ENCODE measurements at places on chromosomes 12 and 14.

- DNase-seq = no peak
Observed at GRCh38 chr12:46450279-46450748, 77.7 kb upstream of the SLC38A2 start.

DNA sequence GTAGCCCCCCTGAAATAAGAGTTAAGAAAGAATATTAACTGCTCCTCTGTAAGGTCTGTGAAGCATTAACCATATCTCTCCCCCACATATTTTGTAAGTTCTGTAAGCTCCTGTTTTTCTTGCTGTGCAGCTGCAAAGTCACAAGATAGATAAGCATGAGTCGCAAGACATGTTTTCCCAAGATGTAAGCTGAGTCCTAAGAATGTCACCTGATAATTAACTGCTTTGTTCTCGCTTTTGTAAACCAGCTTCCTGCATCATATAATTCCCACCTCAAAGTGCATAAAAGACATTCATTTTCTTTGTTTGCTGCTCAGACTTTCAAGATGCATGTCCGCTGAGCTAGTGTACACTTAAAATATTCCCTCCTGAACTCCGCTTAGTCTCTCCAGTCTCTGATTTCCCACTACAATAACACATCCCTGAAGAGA, 27.0 kb upstream of the PHC1 start:
- DNase-seq = peak; percentile 16

- peak; percentile 76 for DNase-seq
Observed at GRCh38 chr12:89135976-89136634, 216.2 kb downstream of the DUSP6 start.

DNA sequence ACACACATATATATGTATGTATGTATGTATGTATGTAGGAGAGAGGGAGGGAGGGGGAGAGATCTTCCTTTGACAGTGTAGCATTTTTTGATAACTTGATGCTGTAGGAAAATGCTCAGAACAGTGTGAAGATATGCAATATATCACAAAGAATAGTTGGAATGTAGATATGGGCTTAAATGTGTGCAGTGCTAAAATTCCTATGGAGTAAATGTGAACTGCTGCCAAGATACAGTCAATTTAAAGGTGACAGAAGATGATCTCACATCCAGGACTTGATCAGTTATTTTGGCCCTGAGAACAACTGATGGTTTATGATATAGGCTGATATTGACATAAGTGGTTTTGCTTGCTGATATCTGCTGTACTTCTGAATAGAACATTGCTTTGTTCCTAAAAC, 84.2 kb downstream of the DAAM1 start:
- no peak for DNase-seq

- no peak for DNase-seq
Observed at GRCh38 chr12:93116632-93117031, 187.5 kb upstream of the EEA1 start.

DNA sequence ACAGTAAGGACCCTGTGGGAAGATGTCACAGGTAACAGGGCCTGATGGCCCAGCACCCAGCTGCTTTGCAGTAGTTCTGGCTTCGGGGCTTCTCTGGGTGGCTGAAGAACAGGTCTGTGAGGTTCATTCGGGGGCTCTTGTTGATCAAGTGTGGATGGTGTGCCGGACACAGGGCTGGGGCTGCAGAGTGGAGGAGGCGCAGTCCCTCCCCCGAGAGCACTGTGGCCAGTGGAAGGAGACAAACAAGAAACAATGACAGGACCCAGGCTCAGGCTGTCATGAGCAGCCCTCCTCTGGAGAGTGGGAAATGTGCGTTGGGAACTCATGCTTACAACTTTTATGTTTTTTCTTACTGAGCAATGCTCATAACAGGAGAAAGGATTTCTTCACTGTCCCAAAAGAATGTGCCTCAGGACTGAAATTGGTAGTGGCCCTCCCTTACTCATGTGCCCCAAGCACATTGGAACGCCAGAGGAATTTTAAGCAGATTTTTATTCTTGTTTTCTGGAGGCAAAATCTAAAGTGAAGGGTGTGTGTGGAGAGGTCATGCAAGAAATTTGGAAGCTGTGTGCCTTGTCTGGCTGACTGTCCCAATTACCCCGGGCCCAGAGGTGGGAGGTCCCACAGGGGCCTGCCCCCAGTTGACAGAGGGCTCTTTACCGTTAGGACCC, 233.8 kb downstream of the CACNA1C start:
- DNase-seq = peak; percentile 74

DNA sequence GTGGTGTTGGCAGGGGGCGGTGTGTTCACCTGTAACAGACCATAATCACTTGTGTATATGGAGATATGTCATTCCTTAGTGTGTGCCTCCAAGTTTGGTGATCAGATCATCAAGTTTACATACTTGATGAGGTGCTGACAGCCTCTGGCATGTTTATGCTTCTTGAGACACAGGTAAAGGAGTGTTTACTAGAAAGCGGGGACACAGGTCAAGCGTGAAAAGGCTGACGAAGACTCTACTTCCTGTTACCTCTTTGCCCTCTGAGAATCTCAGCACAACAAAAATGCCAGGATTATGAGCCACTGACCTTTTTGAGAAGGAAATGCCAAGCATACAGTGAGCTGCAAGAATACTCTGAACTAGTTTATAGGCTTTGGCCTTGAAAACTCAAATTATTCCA, 29.6 kb downstream of the PRDM4 start:
- no peak for DNase-seq

DNA sequence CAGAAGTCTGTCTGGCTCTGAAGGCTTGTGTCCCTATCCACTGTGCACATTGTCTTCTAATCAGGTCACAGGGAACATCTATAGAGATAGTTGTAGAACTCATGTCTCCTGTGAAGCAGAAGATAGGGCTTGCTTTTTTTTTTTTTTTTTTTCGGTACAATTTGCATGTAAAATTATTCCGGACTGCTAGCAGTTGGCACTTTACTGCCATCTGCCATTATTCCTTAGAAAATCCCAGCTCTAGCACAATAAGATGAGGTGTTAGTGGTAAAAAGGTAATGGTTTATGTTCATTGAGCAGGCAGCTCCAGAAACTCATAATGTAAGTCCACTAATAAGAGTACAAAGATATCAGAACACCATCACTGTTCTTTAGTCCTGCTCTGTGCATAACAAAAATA, 8.7 kb downstream of the MYRFL start:
- no peak for DNase-seq

DNA sequence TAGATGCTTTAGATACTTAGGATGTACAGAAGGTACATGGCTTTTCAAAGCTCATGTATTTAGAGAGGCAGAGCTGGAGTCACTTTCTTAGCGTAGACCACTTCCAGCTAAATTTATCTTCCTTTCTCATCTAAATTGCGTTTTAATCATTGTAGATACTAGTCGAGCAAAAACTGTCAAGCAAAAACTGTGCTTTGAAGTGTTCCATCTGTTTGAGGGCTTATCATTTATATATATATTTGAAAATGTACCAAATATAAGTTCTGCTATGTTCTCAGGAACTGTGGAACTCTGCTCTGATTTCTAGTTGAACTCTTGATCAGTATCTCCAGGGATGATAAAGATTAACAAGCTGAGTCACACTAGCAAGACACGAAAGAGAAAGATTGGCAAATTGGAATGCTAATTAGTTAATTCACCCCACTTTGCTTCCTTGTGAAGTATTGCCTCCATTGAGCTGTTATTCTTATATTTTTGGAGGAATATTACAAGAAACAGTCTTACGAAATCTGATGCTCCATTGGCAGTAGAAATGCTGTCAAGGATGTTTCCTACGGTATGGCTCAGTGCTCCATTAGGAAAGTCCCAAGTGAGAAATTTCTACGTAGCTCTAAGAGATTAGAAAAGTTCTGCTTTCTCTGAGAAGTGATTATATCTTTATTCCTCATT, 310.7 kb downstream of the AEBP2 start:
- peak; percentile 52 for DNase-seq

DNA sequence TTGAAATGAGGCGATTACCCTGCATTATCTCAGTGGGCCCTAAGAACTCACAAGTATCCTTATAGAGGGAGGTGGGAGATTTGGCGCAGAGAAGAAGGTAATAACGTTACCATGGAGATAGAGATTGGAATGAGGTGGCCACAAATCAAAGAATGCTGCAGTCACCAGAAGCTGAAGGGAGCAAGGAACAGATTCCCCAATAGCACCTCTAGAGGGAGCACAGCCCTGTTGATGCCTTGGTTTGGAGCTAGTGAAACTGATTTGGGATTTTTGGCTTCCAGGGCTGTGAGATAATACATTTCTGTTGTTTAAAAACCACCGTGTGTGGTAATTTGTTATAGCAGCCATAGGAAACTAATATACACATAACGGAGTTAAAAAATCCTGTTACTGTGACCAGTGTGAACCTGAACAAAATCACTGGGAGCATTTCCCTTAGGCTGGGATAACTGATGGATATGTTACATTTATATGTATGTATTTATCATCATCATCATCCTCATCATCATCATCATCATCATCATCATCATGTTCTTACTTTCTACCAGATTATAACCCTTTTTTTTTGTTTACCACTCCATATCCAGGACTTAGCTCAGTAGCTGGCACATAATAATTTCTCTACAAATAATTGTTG, 100.3 kb downstream of the LIN7A start:
- DNase-seq = peak; percentile 76

GRCh38 chr12:11624116-11624515, 25.4 kb upstream of the ETV6 start:
- DNase-seq = no peak

GRCh38 chr12:85394809-85395208, 114.8 kb downstream of the ALX1 start:
- no peak for DNase-seq

DNA sequence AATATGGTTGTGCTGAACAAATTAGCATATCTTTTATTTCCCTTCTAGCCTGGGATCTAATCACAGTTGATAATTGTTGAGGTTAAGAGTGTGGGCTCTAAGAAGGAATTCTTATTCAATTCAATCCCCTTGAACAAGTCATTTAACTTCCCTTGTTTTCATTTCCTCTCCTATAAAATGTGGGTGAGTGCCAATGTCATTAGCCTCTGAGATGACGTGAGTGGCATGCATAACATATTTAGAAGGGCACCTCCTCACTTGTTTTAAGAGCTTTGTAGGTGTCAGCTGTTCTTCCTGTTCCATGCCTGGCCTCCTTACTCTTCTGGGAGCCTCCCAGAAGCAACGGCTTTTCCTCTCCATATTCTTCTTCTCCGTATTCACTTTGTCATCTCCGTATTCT, 155.4 kb upstream of the NEDD1 start:
- DNase-seq = no peak

GRCh38 chr12:120159509-120160237, 34.8 kb downstream of the GCN1 start:
- DNase-seq = no peak

- DNase-seq = peak; percentile 57
Observed at GRCh38 chr12:84757978-84758377, 154.6 kb downstream of the SLC6A15 start.

DNA sequence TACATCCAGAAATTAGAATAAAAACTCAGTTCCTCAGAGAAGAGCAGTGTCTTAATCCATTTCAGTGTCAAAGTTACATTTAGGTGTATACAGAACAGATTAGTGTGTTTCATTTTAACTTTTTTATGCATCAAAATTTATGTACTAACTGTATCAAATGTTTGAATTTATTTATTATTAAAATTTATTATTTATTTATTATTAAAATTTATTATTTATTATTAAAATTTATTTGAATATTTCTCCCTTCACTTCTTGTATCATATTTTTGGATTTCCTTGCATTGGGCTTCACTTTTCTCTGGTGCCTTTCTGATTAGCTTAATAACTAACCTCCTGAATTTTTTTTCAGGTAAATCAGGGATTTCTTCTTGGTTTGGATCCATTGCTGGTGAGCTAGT, 2.3 kb upstream of the TAS2R14 start:
- no peak for DNase-seq

DNA sequence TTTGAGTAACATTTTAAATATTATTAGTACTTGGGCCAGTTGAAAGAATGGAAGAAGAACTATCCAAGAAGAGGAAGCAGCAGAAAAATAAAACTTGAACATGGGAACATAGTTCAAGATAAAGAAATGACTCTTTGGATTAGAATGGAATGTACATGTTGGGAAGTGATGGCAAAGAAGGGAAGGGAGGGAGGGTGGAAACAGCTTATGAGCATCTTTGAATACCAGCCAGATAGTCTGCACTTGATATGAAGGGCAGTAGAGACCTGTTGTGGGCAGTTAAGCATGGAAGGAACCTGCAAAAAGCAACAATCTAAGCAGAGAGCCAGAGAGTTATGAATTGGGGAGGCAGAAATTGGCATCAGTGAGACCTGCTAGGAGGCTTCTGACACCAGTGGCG, 10.0 kb upstream of the IL22 start:
- peak; percentile 85 for DNase-seq

- no peak for DNase-seq
Observed at GRCh38 chr14:65833267-65833880, 420.8 kb downstream of the FUT8 start.

GRCh38 chr12:106582249-106582591, 584 bp upstream of the RFX4 start:
- no peak for DNase-seq

DNA sequence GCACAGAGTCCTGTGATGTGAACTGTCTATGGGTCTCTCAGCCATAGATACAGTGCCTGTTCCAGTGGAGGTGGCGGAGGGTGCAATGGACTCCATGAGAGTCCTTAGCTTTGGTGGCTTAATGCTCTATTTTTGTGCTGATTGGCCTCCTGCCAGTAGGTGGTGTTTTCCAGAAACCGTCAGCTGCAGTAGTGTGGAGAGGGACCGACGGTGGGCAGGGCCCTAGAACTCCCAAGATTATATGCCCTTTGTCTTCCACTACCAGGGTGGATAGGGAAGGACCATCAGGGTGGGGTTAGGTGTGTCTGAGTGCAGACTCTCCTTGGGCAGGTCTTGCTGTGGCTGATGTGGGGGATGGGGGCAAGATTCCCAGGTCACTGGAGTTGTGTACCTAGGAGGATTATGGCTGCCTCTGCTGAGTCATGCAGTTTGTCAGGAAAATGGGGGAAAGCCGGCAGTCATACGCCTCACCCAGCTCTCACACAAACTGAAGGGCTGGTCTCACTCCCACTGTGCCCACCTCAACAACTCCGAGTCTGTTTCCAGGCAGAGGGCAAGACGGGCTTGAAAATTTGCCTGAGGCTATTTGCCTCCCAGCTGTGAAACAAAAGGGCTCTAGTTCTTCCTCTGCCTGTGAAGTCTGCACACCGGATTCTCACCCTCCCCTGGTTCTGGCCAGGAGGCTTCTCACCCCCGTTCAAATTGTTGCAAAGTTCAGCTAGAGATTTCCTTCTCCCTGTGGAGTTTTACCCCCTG, 24.9 kb upstream of the ZDHHC17 start:
- no peak for DNase-seq

GRCh38 chr12:56271031-56271430, 4.3 kb downstream of the COQ10A start:
- DNase-seq = peak; percentile 34

- DNase-seq = peak; percentile 22
Observed at GRCh38 chr14:29648045-29648444, 279.6 kb downstream of the PRKD1 start.

DNA sequence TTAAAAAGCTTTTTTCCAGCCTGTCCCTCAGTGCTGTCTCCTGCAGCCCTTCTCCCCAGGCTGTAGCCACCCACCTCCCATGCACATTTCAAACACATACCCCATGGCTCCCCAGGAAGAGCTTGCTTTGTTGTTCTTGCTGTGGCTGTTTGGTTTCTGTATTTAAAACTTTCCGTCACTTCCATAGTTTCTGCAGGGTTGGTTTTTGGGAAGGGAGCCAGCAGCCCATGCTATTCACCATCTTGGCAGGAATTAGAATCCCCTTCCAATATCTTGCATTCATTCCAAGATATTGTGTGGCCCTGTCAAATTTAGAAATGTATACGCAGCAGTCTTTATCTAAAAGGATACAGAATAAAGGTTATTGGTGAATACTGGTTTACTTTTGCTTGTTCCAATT, 29.6 kb downstream of the CFAP251 start:
- DNase-seq = no peak
